ENCODE measurements at places on chromosomes 2 and 18. TPM values are rescaled to one million over a fixed set of nuclear protein-coding genes. Genes with fewer than 3 reads are reported as not detected.

DNA sequence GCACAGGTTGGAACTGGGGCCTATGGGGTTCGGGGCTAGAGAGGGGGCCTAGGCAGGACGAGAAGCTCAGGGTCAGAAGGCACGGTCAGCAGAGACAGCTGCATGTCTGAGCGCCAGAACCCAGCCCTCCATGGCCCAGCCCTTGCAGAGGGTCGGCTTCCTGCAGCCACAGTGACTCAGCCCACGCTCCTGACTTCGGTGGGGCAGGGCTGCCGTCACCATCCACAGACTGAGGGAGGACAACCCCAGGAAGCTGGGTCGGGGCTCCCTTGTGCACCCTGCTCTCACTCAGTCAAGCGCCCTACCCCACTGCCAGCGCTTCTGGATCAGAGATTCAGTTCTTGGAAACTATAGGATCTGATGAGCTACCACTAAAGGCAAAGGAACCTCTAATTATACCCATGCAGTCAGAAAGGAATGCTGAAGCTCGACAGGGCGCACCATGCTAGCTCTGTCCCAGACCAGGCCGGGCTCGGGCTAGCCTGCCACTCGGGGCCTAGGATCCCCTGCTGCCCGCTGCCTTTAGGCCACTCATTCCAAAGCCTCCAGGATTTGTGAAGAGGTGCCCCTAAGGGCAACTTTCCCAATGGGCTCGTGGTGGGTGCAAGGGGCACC lies 3.0 kb downstream of the ACTR1B start:
- H3K4me3 ChIP-seq = no peak overlapping the region
- H3K4me1 ChIP-seq = peaks cover 9% of the 10 kb centered on the region
- no peaks in the 10 kb centered on the region for H3K27me3 ChIP-seq
- DNase-seq = peak; percentile 19
- H3K36me3 ChIP-seq = peaks cover 31% of the 10 kb centered on the region

DNA sequence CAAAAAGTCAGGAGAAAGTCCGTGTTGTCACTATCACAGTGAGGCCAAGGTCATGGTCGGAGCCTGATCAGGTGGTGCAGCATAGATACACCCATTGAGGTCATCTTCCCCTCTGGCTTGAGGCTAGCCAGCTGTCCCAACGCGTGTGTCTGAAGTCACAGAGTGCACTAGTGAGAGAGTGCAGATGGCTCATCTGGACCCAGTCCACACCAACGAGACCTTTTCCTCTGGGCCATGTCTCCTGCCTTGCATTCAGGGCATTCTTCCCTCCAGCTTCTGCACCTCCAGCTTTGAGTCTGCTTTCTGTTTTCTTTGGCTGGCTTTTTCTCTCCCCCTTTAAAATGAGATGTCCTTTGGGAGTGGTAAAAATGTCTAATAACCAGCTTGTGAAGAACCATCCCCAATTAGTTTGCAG lies 146.9 kb downstream of the TDRD15 start:
- H3K27me3 ChIP-seq = no peaks in the 10 kb centered on the region
- no peaks in the 10 kb centered on the region for H3K36me3 ChIP-seq
- no peak overlapping the region for H3K4me3 ChIP-seq
- DNase-seq = no peak
- no peaks in the 10 kb centered on the region for H3K4me1 ChIP-seq

GRCh38 chr2:8682719-8683667 lies 1.1 kb downstream of the ID2 start:
- peak overlapping the region; percentile 87 for H3K4me3 ChIP-seq
- peak; percentile 55 for DNase-seq
- H3K27me3 ChIP-seq = no peaks in the 10 kb centered on the region
- H3K36me3 ChIP-seq = peaks cover 5% of the 10 kb centered on the region
- H3K27ac ChIP-seq = peak overlapping the region; percentile 76

DNA sequence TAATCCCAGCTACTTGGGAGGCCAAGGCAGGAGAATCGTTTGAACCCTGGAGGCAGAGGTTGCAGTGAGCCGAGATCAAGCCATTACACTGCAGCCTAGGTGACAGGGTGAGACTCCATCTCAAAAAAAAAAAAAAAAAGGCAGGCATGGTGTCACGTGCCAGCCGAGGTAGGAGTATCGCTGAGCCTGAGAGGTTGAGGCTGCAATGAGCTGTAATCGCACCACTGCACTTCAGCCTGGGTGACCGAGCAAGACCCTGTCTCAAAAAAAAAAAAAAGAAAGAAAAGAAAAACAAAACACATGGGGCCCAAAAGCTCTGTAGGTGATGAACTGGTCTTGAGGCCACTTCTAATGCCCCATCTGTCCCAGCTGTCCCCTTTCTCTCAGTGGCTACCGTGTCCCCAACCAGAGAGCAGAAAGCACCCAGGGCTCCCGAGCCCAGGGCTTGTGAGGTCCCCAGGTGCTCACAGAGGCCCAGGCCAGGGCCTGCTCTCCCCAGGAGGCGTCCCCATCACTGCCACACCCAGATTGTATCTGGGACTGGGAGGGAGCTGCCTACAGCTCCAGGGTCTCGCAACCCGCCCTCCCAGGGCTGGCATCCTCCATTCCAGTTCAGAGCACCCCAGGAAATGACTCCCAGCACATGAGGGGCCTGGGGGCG lies 8.5 kb downstream of the KLHL30 start:
- H3K4me3 ChIP-seq = no peak overlapping the region
- DNase-seq = no peak
- H3K4me1 ChIP-seq = peaks cover 12% of the 10 kb centered on the region
- H3K36me3 ChIP-seq = no peaks in the 10 kb centered on the region
- no peak overlapping the region for H3K27ac ChIP-seq

DNA sequence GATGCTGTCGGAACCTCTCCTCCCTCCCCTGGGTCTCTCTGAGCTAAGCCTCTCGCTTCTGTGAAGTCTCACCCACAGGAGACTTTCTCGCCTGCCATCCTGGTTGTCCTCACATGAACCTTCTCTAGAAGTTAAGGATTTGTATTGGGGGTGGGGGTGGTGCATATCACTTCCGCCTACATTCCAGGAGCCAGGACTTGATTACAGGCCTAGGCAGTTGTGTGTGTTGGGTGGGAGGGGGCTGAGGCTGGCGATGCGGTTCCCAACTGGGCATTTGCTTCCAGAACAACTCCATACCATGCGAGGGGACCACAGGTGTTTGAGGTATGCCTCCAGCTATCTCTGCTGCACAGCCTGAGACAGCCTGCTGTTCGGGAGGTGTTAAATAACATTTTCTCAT lies 56.8 kb upstream of the MGAT4A start:
- no peak for DNase-seq
- no peak overlapping the region for H3K4me3 ChIP-seq
- no peak overlapping the region for H3K27ac ChIP-seq
- no peaks in the 10 kb centered on the region for H3K4me1 ChIP-seq
- H3K36me3 ChIP-seq = no peaks in the 10 kb centered on the region

DNA sequence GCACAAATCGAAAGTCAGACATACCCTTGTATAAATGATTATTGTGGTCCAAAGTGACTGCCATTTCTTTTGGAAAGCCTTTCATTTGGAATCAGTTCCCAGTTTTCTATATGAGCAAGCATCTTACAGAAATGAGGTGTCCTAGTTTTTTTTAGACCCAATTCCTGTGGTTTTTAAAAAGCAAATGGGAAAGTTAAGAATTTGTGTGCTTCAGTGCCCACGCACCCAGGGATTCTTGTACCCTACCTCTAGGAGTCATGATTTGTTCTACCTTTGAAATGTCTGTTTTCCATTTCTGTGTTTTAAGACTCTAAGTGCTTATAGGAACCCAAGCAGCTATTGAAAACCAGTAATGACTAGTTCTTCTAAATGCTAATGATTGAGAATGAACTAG lies 218.1 kb downstream of the CAMKMT start:
- DNase-seq = no peak
- H3K36me3 ChIP-seq = no peaks in the 10 kb centered on the region
- H3K4me3 ChIP-seq = no peak overlapping the region
- H3K4me1 ChIP-seq = no peaks in the 10 kb centered on the region
- H3K27me3 ChIP-seq = no peaks in the 10 kb centered on the region

The DNER gene
- total RNA-seq = under 0.01 TPM

The ALK gene
- not detected for total RNA-seq

The FHOD3 gene
- 16.0 TPM for total RNA-seq

The LBX2 gene
- total RNA-seq = 0.18 TPM
